Hematopoietic multipotent progenitor cell treated with erythropoietin and hydrocortisone succinate and interleukin-3 and kit ligand, for 6 days (in vitro differentiated cells): ENCODE measurements at places on chromosomes 2 and 18.

- DNase-seq, result no peak
Observed at GRCh38 chr2:147525819-147526489, 318.9 kb upstream of the ACVR2A start.

- no peak for DNase-seq
Observed at GRCh38 chr2:240326246-240326645, 109.2 kb upstream of the GPC1 start.

DNA sequence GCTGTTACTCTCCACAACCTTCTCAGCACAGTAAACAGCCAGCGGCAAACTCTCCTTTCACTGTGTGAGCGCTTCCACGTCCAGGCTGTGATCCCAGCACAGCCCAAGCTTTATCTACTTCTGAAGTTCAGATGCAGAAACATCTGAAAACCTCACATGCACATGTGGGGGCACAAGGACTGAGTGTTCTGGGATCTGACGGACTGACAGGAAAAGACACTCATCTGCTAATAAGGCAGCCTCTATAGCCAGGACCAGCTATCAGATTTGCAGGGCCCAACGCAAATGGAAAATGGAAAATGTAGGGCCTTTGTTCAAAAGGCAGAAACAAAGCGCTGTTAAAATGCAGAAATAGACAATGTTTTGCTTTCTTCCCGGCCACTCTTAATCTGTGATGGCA, 133.8 kb upstream of the ARHGAP28 start:
- DNase-seq, result no peak

DNA sequence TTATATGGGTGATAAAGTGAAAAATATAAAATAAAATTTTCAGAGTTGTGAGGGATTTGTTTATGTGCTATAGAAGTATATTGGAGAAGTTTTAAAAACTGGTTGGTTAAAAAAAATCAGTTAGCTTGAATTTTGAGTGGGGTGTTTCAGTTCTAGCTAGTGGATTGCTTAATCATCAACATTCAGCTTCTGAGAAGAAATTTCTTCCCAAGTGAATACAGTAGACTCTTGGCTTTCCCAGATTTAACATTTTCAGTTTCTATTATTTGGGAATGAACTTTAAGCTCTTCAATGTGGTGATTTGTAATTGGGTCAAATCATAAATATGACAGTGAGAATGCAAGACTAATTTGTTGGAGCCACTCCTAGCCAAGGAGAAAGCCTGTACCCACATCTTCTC, 120.8 kb downstream of the PLCL1 start:
- DNase-seq, result no peak

DNA sequence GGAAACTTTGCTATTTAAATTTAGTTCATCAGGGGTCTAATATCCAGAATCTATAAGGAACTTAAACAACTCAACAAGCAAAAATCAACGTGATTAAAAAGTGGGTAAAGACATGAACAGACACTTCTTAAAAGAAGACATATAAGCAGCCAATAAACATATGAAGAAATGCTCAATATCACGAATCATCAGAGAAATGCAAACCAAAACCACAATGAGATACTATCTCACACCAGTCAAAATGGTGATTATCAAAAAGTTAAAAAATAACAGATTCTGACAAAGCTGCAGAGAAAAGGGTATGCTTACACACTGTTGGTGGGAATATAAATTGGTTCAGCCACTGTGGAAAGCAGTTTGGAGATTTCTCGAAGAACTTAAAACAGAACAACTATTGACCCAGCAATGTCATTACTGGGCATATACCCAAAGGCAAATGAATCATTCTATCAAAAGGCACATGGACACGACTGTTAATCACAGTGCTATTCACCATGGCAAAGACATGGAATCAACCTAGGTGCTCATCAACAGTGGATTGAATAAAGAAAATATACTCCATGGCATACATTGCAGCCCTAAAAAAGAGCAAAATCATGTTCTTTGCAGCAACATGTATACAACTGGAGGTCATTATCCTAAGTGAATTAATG, 189.9 kb downstream of the SLC4A10 start:
- DNase-seq, result no peak

- no peak for DNase-seq
Observed at GRCh38 chr2:39535636-39536185, 98.6 kb upstream of the MAP4K3 start.

DNA sequence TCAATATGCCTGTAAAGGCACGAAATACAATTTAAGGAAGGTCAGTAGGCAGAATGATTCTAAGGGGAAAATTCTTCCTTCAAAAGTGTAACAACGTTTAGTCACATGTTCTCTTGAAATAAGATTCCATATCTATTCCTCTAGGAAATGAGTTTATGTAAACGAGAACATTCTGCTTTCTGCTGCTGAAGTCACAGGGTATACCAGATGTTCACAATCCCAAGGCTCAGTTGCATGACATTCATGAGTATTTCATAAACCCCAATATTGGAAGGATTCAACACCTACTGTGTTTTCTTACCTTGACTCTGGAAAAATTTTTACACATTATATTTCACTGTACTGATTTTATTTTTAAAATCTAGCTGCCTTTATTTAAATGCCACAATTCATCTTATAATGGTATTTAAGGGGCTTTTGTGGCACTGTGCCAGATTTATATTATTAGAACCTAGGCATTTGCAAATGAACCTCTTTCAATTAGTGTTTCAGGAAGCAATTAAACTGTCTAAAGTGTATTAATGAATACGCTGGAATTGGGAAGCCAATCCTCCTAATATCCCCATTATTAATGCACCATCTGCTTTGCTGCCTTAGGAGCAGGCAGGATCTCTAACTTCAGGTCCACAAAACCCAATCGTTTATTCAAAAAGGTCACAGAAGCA, 542.6 kb upstream of the KLHL29 start:
- DNase-seq, result no peak

GRCh38 chr18:47756364-47757016, 174.0 kb downstream of the SMAD2 start:
- DNase-seq, result peak; percentile 70

DNA sequence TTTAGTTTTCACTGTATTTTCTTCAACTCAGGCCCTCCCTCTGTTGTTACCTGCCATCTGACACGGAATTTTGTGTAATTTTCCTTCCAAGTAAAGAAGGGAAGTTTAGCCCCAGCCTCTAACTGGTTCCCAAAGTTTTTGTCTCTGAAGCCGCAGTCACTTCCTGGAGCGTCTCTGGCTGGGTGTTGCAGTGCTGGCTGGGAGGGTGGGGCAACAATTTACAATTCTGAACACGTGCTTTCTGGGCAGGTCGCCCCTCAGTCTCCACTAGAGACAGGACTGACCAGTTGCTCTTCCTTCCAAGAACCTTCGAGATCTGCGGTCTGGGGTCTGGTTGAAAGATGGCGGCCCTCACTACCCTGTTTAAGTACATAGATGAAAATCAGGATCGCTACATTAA, 3.5 kb downstream of the CNDP2 start:
- peak; percentile 87 for DNase-seq

DNA sequence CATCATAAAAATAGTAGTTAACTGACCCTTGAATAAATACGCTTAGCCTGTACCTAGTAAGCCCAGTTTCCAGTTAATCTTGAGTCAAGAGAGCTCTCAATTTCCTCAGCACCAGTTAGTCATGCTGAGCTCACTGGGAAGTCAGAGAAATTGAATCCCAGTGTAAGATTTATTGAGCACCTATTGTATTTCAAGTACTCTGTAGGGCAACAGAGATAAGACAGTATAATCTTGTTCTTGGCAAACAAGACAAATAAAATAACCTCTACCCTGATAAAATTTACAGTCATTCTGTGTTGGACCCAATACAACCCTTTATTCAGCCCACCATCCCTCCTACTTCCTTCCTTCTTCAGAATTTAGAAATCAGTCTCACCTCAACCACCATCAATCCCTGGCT, 71.9 kb upstream of the NRP2 start:
- no peak for DNase-seq

- DNase-seq, result no peak
Observed at GRCh38 chr2:20292984-20293383, 57.7 kb downstream of the PUM2 start.

DNA sequence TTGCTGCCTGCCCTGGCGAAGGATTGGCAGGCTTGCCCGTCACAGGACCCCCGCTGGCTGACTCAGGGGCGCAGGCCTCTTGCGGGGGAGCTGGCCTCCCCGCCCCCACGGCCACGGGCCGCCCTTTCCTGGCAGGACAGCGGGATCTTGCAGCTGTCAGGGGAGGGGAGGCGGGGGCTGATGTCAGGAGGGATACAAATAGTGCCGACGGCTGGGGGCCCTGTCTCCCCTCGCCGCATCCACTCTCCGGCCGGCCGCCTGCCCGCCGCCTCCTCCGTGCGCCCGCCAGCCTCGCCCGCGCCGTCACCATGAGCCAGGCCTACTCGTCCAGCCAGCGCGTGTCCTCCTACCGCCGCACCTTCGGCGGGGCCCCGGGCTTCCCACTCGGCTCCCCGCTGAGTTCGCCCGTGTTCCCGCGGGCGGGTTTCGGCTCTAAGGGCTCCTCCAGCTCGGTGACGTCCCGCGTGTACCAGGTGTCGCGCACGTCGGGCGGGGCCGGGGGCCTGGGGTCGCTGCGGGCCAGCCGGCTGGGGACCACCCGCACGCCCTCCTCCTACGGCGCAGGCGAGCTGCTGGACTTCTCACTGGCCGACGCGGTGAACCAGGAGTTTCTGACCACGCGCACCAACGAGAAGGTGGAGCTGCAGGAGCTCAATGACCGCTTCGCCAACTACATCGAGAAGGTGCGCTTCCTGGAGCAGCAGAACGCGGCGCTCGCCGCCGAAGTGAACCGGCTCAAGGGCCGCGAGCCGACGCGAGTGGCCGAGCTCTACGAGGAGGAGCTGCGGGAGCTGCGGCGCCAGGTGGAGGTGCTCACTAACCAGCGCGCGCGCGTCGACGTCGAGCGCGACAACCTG, at the start of gene DES:
Gene DES, plus strand, starts transcription at position 223 of the 857 bp plus-strand sequence. Its CDS starts 86 bp downstream, at position 309.
- no peak for DNase-seq

DNA sequence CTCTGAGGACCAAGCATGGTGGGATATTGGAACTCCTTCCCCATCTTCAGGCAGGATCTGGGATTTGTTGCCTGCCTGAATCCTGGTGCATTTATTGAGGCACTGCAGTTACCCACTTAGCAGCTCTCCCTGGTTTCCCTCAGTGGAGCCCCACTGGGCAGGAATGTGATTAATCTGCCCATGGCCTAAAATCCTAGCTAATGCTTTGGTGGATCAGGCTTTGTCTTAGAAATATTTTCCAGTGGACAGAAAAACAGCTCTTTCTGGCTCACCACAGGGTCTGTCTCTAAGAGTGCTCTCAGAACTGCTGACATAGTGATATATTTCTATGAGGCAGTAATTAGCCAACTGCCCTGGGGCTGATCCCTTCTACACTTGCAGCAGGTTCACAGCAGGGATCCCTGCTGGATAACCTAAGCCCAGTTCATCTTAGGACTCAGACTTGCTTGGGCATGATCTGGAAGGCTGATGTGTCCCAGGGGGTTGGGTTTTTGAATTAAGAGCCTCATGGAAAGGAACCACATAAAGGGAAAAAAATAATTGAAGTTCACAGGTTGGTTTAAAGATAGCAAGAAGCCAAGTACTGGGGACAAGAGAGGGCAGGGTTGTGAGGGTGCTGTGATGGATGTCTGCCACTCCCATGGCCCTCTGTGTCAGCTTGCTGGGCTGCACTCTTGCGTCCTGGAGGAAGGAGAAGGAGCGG, 44.3 kb upstream of the ZDBF2 start:
- no peak for DNase-seq

DNA sequence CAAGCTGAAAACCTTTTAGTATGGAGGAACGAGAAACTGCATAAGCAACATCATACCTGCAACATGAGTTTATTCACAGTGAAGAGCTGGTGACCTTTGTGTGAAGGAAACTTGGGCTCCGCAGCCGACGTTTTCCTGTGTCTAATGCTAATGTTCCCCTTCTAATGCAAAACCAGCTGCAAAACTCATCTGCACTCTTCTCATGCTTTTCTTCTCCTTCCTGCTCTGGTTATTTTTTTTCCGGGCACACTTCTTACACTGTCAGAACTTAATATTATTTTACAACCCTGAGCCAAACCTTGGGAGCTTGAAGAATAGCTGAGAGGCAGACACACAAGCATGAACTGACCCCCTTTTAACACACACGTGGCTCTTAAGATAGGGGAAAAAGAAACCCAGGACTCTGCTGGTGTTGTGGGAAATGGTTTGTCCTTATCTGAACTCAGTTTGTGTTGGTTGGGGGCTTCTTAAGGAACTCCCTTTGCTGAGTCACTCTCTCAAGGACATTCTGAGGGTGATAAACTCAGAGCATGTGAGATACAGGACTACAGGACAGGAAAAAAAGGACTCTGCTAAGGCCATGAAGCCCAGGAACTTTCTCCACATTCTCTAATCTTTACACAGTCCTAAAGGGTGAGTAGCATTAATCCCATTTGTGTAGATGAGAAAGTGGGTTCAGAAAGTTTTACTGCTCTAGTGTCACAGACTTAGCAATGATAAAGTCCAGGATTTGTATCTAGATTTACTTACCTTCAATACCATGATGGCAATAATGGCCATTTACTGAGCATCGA, 439.3 kb upstream of the TRIB2 start:
- peak; percentile 96 for DNase-seq

DNA sequence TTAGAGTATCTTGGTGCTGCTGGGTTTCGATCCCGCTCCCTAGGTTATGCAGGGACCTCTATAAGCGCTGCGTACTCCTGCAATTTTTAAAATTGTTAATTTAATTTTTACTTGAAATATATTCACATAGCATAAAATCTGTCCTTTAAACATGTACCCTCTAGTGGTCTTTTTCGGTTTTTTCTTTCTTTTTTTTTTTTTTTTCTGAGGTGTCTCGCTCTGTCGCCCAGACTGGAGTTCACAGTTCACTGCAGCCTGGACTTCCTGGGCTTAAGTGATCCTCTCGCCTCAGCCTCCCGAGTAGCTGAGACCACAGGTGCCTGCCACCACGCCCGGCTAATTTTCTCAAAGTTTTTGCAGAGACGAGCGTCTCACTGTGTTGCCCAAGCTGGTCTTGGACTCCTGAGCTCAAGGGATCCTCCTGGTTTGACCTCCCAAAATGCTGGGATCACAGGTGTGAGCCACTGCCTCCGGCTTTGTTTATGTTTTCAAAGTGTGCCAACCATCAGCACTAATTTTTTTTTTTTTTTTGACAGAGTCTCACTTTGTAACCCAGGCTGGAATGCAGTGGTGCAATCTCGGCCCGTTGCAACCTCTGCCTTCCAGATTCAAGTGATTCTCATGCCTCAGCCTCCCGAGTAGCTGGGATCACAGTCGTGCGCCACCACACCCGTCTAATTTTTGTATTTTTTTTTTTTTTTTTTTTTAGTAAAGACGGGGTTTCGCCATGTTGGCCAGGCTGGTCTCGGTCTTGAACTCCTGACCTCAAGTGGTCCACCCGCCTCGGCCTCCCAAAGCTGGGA, 585 bp upstream of the MOB1A start:
- DNase-seq, result no peak

GRCh38 chr2:120548627-120549608, 186.8 kb upstream of the GLI2 start:
- no peak for DNase-seq
